PC-3 (cell line): ENCODE measurements at places on chromosomes 11 and 22. TPM values are rescaled to one million over a fixed set of nuclear protein-coding genes. Genes with fewer than 3 reads are reported as not detected.

- peaks cover 17% of the 10 kb centered on the region for H3K4me1 ChIP-seq
- no peaks in the 10 kb centered on the region for H3K36me3 ChIP-seq
- no peak overlapping the region for H3K27ac ChIP-seq
- peaks cover 36% of the 10 kb centered on the region for H3K27me3 ChIP-seq
- H3K4me3 ChIP-seq: no peak overlapping the region
Observed at GRCh38 chr11:120715239-120715638, 203.7 kb downstream of the GRIK4 start.

The SLCO2B1 gene
- not detected in 2 replicates for total RNA-seq

GRCh38 chr22:46891382-46891951 is 129.0 kb downstream of the TBC1D22A start:
- no peak for DNase-seq
- H3K36me3 ChIP-seq: no peaks in the 10 kb centered on the region
- H3K27ac ChIP-seq: no peak overlapping the region
- no peak overlapping the region for H3K4me3 ChIP-seq
- no peaks in the 10 kb centered on the region for H3K4me1 ChIP-seq

DNA sequence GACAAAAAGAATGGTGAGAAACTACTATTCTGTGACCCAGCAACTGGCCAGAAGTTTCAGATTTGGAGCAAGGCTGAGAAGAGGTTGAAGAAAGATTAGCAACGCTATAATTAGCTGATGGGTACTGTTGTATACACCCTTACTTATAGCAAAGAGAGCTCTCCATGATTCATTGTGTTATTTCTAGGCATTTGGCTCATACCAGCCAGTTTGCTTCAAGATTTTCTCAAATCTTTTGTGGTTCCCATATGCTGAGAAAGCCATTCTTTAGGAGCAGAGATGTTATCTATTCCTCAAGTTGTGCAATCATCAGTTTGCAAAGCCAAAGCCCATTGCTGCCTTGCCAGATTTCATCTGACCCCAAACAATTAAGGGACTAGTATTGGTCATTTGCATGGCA is 179.4 kb downstream of the ETS1 start:
- H3K36me3 ChIP-seq: no peaks in the 10 kb centered on the region
- DNase-seq: peak; percentile 92
- no peaks in the 10 kb centered on the region for H3K27me3 ChIP-seq
- peaks cover 38% of the 10 kb centered on the region for H3K4me1 ChIP-seq
- peak overlapping the region; percentile 63 for H3K27ac ChIP-seq

The TRPC6 gene
- total RNA-seq: not detected in 2 replicates

DNA sequence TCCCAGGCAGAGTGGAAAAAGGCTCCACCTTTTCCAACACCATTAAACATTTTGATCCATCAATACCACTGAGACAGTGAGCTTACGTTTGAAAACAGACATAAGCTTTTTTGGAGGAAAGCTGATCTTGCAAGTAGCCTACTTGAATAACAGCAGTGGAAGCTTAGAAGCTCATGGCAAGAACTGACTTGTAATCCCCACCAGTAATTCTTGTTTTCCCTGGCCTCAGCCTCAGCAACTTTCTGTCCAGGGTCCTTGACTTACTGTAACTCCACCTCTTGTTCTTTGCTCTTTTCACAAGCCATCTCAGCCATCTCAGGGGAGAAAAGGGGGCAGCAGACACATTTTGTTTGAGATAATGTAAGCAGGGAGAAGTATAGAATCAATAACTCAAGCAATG is 12.3 kb upstream of the MPZL2 start:
- no peaks in the 10 kb centered on the region for H3K27me3 ChIP-seq
- peaks cover 43% of the 10 kb centered on the region for H3K4me1 ChIP-seq
- no peak for DNase-seq
- H3K36me3 ChIP-seq: no peaks in the 10 kb centered on the region

GRCh38 chr11:61914471-61915171 is 2.7 kb downstream of the RAB3IL1 start:
- H3K27ac ChIP-seq: no peak overlapping the region
- DNase-seq: no peak
- H3K4me1 ChIP-seq: no peaks in the 10 kb centered on the region
- peaks cover 9% of the 10 kb centered on the region; the same call in 1 of the 2 replicates for H3K27me3 ChIP-seq
- H3K36me3 ChIP-seq: no peaks in the 10 kb centered on the region

The KCNJ5 gene
- total RNA-seq: not detected in 2 replicates

- no peak overlapping the region for H3K4me3 ChIP-seq
- peaks cover 7% of the 10 kb centered on the region; the same call in 1 of the 2 replicates for H3K27me3 ChIP-seq
- H3K4me1 ChIP-seq: peaks cover 5% of the 10 kb centered on the region; the same call in 1 of the 2 replicates
- no peak for DNase-seq
- H3K27ac ChIP-seq: no peak overlapping the region
- H3K36me3 ChIP-seq: no peaks in the 10 kb centered on the region
Observed at GRCh38 chr11:26144291-26144690, 187.6 kb upstream of the ANO3 start.

The HEPHL1 gene
- total RNA-seq: 3.3 and 4.4 TPM in 2 replicates

- no peak overlapping the region for H3K27ac ChIP-seq
- H3K4me1 ChIP-seq: no peaks in the 10 kb centered on the region
- no peak for DNase-seq
Observed at GRCh38 chr11:115676206-115676605, 172.0 kb upstream of the CADM1 start.

The XKR3 gene
- total RNA-seq: not detected in 2 replicates

The PTGDR2 gene
- 0.06 TPM in 1 of 2 replicates, not detected in the other for total RNA-seq

- H3K27ac ChIP-seq: peak overlapping the region; percentile 81
- peaks cover 49% of the 10 kb centered on the region for H3K4me1 ChIP-seq
- DNase-seq: no peak
- H3K4me3 ChIP-seq: no peak overlapping the region
- no peaks in the 10 kb centered on the region for H3K36me3 ChIP-seq
- no peaks in the 10 kb centered on the region for H3K27me3 ChIP-seq
Observed at GRCh38 chr11:96215826-96216225, 127.2 kb downstream of the MAML2 start.

DNA sequence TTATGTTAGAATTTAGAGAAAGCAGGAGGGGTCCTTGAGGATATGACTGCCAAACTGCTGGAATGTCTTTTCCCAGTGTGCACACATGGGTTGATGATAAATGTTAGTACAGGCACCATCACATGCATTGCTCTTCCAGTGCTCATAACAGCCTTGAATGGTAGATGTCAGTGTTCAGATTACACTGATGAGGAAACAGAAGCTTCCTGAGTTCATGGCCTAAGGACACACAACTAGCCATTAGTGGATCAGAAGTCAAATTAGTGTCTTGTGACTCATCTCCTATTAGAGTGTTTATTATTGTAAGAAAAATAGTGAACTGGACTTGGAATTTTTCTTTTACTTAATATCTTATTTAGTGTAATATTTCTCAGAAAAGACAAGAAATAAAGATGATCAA is 241.5 kb downstream of the DDX10 start:
- peak; percentile 87 for DNase-seq
- peak overlapping the region; percentile 76 for H3K27ac ChIP-seq
- no peaks in the 10 kb centered on the region for H3K36me3 ChIP-seq
- H3K4me3 ChIP-seq: no peak overlapping the region

DNA sequence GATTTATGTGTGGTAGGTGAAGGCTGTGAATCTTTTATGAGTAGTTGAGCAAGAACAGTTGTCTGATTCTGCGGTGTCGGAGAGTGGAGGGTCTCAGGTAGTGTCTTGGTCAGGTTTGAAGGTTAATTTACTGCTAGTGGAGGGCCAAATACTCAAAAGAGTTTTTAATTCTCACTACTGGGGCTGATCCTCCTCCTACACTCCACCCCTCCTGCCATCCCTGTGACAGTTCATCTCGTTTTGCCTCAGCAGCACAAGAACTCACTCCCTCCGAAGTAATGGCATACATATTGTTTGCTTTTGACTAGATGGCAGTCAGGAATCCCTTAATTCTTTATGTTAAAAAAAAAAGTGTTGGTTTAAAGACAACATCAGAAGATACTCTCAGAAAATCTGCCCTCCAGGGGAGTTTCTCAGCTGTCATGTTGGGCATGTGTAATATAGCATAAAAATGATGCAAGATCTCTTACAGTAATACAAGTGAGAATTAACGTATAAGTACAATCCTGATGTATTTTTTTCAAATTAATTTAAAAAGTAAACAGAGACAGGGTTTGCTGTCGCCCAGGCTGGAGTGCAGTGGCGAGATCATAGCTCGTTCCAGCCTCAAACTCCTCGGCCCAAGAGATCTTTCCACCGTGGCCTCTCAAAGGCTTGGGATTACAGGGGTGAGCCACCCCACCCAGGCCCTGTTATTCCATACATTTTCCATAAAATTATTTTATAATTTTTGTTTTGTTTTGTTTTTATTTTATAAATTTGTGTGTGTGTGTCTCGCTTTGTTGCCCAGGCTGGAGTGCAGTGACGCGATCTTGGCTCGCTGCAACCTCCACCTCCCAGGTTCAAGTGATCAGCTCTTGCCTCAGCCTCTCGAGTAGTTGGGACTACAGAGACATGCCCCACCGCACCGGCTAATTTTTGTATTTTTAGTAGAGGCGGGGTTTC is 1.3 kb downstream of the FAR1 start:
- no peak for DNase-seq
- H3K4me1 ChIP-seq: peaks cover 20% of the 10 kb centered on the region
- no peak overlapping the region for H3K27ac ChIP-seq
- H3K36me3 ChIP-seq: no peaks in the 10 kb centered on the region
- H3K4me3 ChIP-seq: peak overlapping the region; percentile 92

DNA sequence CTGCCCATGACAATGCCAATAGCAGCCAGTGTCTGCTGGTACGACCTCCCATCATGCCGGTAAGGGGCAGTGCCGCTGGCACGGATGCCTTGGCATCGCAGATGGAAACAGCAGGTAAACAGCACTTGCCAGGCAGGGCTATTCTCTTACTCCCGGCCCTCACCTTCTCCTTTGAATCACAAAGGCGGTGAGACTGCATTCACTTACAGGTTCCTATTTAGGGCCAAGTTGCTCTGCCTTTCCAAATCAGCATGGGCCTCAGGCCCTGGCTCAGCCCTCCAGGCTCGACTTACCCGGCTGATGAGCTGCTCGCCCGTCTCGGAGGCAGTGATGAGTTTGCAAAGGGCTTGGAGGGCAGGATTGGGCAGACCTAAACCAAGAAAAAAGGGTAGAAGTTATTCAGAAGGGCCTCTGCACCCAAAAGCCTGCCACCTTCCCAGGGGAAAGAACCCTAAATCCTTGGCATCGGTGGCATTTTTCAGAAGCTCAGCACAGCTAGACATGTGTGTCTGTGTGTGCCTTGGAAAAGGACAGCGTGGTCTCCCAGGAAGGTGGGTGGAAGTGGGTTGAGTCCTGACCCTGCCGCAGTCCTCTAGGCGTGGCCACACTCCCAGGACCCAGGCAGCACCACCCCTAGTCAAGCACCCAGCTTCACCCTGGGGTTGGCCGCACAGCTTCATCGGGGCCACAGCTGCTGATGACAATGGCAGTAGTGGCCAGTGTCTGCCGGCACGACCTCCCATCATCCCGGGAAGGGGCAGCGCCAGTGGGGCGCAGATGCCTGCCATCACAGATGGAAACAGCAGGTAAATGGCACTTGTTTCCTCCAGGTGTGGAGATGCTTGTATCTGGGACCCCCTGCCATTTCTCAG is 73.5 kb upstream of the PITPNB start:
- DNase-seq: no peak
- no peaks in the 10 kb centered on the region for H3K27me3 ChIP-seq
- H3K4me3 ChIP-seq: no peak overlapping the region
- H3K36me3 ChIP-seq: no peaks in the 10 kb centered on the region
- no peak overlapping the region for H3K27ac ChIP-seq

DNA sequence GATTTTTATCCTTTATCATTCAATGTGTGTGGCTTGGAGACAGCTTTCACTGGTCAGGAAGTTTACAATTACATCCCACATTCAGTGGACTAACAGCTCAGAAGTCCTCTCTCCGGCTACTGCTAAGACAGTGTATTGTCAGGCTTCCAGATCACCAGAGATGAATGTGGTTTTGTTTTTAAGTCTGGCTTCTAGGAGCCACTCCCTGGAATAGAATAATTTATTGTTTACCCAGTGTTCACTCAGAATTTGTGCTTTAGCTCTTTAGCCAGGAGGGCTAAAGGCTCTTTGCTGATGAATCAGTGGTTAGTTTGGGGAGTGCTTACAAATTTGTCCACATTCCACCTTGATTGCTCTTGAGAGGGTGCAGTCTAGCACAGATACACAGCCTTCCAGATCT is 26.5 kb downstream of the TRIM77 start:
- H3K27ac ChIP-seq: no peak overlapping the region
- H3K4me1 ChIP-seq: no peaks in the 10 kb centered on the region
- no peak overlapping the region for H3K4me3 ChIP-seq
- DNase-seq: peak; percentile 41
- 0 out of 2 replicates have a peak, but pooled peaks cover 1% of the 10 kb centered on the region for H3K27me3 ChIP-seq

- peak; percentile 84 for DNase-seq
- H3K4me3 ChIP-seq: peak overlapping the region; percentile 16; the same call in 1 of the 2 replicates
- H3K4me1 ChIP-seq: peaks cover 16% of the 10 kb centered on the region
- H3K36me3 ChIP-seq: no peaks in the 10 kb centered on the region
- H3K27me3 ChIP-seq: no peaks in the 10 kb centered on the region
- H3K27ac ChIP-seq: peak overlapping the region; percentile 89
Observed at GRCh38 chr22:21816787-21817496, 50.5 kb downstream of the MAPK1 start.

The ADAMTS15 gene
- 16.8 and 21.7 TPM in 2 replicates for total RNA-seq
